Bone marrow (tissue), 2 donors: ENCODE measurements at places on chromosomes 1 and 21.

GRCh38 chr1:213277036-213277435 lies 226.0 kb downstream of the RPS6KC1 start:
- DNase-seq = no peak

DNA sequence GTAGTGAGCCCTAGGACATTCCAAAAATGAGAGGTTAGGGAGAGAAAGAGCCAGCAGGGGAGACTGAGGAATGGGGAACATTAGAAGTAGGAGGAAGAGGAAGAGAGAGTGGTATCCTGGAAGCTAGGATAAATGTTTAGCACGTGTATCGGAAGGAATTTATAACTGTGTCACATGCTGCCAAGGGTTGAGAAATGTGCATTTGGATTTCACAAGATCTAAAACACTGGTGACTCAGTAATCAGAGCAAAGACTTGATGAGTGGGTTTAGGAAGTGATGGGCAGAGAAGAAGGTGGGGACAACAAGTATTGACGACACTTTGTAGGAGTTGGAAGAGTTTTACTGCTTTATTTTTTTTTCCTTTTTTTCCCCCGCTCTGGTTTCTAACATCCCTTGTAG lies 193.9 kb downstream of the FMN2 start:
- DNase-seq = no peak

GRCh38 chr1:208288495-208288894 lies 44.3 kb upstream of the PLXNA2 start:
- DNase-seq = no peak

GRCh38 chr1:174407665-174408064 lies 40.1 kb upstream of the GPR52 start:
- no peak for DNase-seq

DNA sequence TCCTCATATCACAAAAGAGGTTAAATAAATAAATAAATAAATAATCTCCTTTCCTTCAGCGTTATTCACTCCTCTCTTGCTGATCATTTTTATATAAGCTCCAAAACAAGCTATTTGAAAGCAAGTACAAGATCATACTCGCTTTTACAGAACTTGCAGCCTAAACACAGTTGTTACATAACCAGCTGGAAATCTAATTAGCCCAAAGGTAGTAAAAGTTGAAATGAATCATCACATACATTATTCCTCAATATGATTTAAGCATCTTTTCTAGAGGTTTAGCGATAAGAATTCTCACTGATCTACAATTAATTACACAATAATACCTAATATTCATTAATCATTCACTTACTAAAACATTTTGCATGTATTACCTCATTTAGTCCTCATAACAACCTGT lies 160.2 kb downstream of the COP1 start:
- DNase-seq = no peak

DNA sequence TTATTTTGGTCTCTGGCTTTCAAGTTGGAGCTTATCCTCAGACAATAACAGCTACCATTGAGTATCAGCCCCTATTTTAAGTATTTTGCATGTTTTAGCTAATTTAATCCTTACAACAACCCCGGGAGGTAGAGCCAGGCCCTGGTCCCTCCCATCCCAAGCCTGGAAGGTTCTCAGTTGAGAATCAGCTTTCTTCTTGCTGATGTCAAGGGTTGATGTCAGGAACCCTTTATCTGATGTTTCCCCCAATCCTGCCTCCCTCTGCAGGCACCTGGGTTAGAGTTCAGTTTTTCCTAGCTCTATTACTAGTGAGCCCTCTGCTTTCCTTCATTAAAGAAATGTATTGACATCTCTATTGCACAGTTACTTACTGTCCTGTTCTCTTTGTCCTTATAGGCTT lies 3.6 kb upstream of the SVBP start:
- no peak for DNase-seq

- no peak for DNase-seq
Observed at GRCh38 chr1:62613325-62613727, 16.0 kb downstream of the ANGPTL3 start.

- no peak for DNase-seq
Observed at GRCh38 chr1:93769777-93770176, 88.1 kb upstream of the BCAR3 start.

DNA sequence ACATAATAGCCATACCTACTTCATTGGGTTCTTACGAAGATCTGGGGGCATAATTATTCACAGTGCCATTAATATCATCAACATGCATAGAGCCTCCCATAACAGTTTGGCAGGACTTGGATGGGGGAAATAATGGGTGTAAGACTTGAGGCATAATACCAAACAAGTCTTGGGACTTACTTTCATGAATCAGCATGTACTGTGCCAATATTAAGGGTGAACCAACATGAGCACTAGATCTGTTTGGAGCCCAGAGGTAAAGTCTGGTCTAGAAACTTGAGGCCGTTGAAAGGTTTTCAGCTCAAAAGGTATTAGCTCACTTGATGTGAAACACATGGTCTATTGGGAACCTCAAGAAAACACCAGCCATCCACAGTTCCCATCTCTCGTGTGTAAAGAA lies 56.7 kb upstream of the ZC3H11B start:
- DNase-seq = no peak

DNA sequence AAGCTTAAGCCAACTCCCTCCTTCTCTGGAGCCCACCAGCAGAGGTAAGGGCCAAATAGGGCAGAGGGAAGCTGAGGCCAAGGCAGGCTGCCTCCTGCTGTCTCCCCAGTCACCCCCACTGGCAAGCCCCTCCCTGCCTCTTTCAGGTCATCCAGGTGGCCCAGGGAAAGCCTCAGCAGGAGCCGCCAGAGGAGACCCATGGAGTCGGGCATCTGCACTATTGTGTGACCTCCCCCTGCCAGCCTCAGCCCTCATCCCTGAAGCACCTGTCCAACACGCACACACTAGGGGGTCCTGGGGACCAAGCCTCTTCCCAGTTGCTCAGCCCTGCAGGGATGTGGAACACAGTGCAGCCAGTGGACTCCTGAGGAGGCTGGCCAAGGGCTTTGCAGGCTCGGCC lies 5.3 kb upstream of the NAXE start:
- no peak for DNase-seq

GRCh38 chr1:110800079-110800478 lies 72.9 kb upstream of the CD53 start:
- no peak for DNase-seq

DNA sequence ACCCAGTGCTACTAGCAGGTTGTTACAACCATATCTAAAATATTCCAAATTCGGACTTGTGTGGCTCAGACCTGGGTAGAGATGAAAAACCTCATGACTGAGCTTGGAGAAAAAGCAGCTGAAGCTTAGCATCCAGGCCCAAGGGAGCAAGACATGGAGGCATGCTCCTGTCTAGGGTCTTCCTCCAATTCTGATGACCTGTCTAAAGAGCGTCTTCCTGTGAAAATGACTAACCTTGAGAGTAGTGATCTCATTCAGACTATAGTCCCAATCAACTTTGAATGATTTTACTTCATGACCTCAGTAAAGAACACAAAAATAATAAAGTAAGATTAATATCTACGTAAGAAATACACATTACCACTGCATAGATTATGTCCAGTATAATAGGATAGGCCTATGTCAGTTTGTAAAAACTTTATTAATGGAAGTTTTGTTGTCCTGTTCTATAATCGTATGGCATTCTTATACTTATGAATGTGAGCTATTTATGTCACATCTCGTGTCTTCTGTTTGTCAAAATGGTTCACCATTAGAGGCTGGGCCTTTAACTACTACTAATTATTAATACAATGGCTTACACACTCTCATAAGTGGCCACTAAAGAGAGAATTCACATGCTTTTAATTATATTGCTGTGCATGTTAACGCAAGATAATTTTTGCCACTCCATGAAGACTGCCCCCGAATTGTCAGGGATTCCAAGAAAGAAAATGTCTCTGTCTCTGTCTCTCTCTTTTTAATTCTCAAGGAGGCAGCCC lies 201.3 kb downstream of the NCAM2 start:
- no peak for DNase-seq

- no peak for DNase-seq
Observed at GRCh38 chr1:177793900-177794299, 176.0 kb downstream of the SEC16B start.

- DNase-seq = peak; percentile 40
Observed at GRCh38 chr1:36187800-36188593, 32.0 kb downstream of the MAP7D1 start.

- DNase-seq = no peak
Observed at GRCh38 chr1:236149696-236150228, 7.4 kb downstream of the GPR137B start.

- DNase-seq = no peak
Observed at GRCh38 chr1:174258148-174258550, 98.8 kb downstream of the RABGAP1L start.

DNA sequence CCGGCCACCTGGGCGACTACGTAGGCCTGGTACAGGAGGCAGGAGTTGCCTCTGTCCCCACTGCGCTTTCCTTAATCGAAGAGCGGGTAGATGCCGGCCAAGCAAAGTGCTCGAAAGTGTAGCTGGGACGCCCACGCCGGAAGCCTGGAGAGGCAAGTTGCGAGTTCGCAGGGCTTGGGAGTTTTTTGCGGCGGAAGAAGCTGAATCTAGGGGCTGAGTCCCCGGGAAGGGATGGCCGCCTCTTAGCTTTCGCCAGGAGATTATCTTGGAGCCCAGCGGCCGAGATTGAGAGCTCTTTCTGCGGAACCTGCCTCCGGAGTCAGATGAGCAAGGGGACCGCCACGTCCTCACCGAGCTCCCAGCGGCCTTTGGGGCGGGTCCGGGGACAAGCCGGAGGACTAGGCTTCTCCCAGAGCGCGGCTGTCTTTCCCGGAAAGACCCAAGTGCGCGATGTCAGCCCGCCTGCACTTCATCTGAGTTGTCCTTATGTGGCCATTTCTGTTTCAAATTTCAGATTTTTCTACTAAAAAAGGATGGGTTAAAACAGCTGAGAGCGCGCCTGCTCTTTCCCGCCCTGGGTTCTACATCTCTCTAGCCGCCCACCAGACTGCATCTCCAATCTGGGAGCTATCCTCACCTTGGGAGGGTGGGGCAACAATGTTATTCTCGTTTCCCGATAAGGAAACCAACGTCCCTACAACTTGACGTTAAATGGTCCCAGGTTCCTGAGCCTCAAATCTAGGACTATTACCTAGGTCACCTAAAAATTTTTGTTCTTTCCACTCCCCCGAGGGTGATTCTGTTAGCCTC lies 12.4 kb upstream of the TBX15 start:
- no peak for DNase-seq

- no peak for DNase-seq
Observed at GRCh38 chr1:98045767-98046641, 125.2 kb upstream of the DPYD start.

- no peak for DNase-seq
Observed at GRCh38 chr1:82517586-82517985, 716.9 kb downstream of the ADGRL2 start.

DNA sequence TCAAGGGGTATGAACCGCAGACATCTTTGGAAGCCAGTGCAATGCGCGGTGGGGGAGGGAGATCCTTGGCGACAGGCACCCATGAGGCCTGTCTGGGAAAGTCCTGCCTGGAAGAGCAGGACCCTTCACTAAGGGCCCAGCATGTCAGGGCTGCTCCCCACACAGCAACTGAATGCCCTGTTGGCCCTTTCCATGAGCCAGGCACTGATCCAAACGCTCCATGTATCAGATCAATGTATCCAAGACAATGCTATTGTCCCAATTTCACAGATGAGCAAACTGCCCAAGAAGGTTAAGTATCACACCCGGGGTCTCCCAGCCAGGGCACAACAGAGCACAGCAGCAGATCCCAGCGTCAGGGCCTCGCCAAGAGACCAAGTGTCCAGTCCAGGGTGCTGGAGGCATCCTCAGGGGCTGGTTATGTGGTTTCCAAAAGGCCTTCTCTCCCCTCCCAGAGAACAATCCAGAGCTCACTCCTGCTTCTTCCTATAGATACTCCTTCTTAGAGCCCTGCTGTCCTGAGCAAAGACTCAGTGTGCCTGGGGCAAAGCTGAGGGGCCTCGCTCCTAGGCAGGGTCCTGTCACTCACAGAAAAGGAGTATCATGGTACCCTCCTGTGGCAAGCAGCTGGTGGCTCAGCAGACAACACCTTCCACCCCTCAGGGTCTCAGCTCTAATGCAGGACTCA lies 328.0 kb downstream of the NPHP4 start:
- no peak for DNase-seq

- no peak for DNase-seq
Observed at GRCh38 chr1:44034423-44034822, 3.2 kb upstream of the SLC6A9 start.

GRCh38 chr1:102531036-102531435 lies 534.3 kb upstream of the OLFM3 start:
- DNase-seq = no peak

DNA sequence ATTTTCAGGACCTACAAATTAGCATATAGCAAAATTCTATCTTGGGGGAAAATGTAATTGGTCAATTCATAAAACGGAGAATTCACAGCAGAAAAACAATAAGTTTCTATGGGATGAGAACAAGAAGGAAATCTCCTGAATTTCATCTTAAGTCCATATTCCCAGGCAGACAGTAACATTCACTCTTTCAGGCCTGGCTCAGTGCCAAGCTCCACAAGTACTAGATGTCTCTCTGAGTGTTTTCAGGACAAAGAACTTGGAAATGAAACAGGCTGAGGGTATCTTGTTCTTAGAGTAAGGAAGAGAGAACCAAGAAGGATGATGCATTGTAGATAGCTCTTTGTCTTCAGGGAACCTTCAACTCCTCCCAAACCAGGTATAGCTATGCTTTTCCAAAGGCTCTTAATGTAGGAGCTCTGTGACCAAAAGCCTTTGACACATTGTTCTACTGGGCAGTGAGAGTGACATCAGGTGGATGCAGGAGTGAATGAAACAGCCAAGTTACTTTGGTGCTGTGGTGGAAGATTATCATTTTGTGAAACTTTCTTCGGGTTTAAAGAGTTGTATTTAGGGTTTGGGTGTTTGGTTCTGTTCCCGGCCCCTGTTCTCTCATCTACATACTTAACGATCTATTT lies 298.3 kb downstream of the GPATCH2 start:
- no peak for DNase-seq

GRCh38 chr21:45386728-45387371 lies 18.1 kb upstream of the COL18A1 start:
- DNase-seq = no peak

DNA sequence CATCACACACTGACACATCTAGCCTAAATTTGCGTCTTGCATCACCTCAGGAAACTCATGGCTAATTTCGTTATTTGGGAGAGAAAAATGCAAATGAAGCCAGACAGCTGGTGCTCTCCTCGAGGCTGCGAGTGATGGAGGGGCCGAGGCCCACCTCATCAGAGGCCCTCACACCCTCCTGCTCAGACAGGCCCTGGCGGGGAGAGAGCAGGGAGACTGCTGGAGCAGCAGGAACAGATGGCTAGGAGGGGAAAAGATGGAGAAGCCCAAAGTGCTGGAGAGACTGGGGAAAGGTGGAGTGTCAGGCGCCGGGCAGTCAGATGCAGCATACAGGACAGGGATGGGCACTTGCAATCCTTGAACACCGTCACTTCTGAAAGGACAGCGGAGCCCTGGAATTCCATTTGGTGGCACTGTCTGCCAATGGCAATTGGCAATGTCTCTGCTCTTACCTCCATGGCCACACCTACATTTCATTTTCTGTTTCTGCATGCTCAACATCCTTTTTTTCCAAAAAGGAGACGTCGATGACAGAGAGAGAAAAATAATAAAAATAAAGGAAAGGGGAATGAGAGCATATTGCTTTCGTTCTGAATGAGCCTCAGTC lies 286.2 kb downstream of the SPATA17 start:
- DNase-seq = no peak
